ENCODE measurements at places on chromosomes 3 and 15. TPM values are rescaled to one million over a fixed set of nuclear protein-coding genes. Genes with fewer than 3 reads are reported as not detected.

The HRH1 gene
- total RNA-seq: 0.98 TPM

- peak; percentile 65 for DNase-seq
These were observed 260.4 kb upstream of the P2RY1 start for GRCh38 chr3:152574461-152575079.

GRCh38 chr3:173893066-173893465, 495.5 kb downstream of the NLGN1 start:
- DNase-seq: no peak

DNA sequence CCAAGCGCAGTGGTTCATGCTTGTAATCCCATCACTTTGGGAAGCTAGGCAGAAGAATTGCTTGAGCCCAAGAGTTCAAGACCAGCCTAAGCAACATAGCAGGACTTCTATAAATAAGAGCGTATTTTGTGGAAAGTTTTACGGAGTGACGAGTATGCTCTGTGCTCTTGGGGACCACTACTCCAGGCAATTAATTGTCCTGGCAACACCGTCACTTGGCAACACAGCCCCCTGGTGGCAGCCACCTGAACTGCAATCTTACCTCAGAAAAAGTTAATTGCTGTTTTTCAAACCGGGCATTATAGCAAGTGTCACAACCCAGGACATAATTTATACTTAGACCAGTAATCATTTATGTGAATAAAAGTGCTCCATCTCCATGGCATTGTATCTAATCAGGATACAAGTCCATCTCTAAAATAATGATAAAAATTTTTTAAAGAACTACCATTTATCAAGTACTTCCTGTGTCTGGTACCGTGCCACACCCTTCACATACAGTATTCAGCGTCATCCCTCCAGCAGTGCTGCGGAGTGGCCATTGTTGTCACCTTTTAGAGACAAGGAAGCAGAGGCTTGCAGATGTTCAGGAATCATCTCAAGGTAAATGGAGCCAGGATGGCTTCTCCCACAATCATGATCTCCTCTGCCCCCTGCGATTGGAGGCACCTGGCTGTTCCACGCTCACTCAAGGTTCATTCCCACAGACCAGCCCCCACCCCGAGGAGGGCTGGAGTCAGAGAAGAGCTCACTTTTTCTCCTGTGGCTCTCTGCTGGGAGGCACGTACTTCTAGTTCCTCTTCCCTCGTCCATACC, 34.5 kb downstream of the PLA2G4D start:
- DNase-seq: peak; percentile 85

DNA sequence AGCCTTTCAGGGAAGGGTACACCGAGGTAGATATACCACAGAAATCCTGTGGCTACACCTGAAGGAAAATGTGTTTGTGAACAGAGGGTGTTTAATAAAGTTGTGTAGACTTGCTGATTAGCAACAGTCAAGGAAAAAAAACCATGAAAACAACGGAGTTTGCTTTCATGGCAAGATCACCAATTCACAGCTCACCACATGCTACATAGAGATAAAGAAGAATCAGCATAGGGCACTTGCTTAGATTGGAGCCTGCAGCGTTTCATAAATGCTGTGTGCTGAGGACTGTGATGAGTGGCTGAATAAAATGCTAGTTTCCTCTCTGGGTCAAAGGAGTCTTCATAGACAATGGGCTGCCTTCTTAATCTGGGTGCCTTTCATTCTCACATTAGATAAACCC, 257.6 kb downstream of the SLC9A9 start:
- DNase-seq: no peak
